Vagina (tissue), 2 donors: ENCODE measurements at places on chromosomes 13 and 19. TPM values are rescaled to one million over a fixed set of nuclear protein-coding genes. Genes with fewer than 3 reads are reported as not detected.

DNA sequence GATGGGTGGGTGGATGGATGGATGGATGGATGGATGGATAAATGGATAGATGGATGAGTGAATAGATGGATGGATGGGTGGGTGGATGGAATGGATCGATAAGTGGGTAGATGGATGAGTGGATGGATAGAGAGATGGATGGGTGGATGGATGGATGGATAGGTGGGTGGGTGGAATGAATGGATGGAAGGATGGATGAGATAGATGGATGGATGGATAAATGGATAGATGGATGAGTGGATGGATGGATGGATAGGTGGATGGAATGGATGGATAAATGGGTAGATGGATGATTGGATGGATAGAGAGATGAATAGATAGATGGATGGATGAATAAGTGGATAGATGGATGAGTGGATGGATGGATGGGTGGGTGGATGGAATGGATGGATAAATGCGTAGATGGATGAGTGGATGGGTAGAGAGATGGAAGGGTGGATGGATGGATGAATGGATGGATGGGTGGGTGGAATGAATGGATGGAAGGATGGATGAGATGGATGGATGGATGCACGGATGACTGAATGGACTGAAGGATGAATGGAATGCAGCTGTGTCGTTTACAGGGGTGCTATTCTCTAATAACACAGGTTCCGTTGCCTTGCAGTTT lies 21.8 kb downstream of the PRR22 start:
- no peaks in the 10 kb centered on the region for H3K4me1 ChIP-seq
- no peak overlapping the region for H3K27ac ChIP-seq
- DNase-seq: no peak
- H3K36me3 ChIP-seq: no peaks in the 10 kb centered on the region
- H3K27me3 ChIP-seq: no peaks in the 10 kb centered on the region
- H3K4me3 ChIP-seq: no peak overlapping the region

DNA sequence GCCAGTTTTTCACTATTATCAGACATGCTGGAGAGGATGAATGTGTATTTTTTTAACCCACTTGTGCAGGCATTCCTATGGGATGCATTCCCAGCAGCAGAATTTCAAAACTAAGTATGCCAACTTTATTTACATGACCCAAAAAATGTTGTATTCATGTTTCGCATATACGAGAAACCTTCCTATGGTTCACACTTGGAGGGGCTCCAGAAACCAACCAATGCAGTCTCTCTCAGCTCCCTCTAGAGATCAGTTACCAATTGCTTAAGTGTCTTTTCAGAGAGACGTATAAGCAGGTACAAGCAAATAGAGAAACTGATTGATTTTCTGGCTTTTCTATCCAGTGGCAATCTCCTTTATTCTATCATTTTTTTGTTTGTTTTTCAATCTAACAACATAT lies 5.5 kb upstream of the PTOV1 start:
- H3K27ac ChIP-seq: no peak overlapping the region
- H3K4me3 ChIP-seq: no peak overlapping the region
- H3K36me3 ChIP-seq: no peaks in the 10 kb centered on the region
- peaks cover 5% of the 10 kb centered on the region for H3K4me1 ChIP-seq
- DNase-seq: no peak

DNA sequence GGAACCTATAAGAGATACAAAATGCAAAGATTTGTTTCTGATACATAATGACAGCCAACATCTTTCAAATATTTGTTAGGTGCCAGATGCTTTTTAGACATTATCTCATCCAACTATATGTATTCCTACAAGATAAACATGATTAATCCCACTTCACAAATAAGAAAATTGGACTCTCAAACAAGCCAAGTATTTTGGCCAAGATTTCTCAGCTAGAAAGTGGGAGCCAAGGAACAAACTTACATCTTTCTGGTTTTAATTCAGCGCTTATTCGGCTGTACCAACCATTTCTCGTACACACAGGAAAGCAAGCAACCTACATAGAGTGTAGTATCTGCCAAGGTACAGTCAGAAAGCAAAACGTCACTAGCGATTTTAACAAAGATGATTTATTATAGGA lies 85.7 kb upstream of the SERP2 start:
- H3K4me1 ChIP-seq: no peaks in the 10 kb centered on the region
- H3K27ac ChIP-seq: no peak overlapping the region
- DNase-seq: no peak
- no peak overlapping the region for H3K4me3 ChIP-seq

DNA sequence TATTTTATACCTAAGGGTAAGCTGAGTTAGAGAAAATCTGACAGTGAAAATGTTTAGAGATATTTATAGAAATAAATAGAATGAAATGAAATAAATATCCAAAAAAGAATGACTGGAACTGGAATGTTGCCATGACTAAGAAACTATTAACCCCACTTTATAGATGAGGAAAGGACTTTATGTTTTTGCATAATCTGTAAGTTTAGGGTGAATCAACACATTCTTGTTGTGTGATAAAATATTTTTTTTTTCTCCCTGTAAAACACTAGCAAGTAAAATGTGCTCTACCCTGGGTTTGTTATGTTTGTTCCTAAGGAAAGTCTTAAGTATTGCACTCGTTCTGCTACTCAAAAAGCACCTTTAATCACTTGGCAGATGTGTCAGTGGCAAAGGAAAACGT lies 83.8 kb upstream of the KL start:
- no peak overlapping the region for H3K4me3 ChIP-seq
- no peak overlapping the region for H3K27ac ChIP-seq
- H3K4me1 ChIP-seq: no peaks in the 10 kb centered on the region
- H3K36me3 ChIP-seq: no peaks in the 10 kb centered on the region
- DNase-seq: no peak
- no peaks in the 10 kb centered on the region for H3K27me3 ChIP-seq

DNA sequence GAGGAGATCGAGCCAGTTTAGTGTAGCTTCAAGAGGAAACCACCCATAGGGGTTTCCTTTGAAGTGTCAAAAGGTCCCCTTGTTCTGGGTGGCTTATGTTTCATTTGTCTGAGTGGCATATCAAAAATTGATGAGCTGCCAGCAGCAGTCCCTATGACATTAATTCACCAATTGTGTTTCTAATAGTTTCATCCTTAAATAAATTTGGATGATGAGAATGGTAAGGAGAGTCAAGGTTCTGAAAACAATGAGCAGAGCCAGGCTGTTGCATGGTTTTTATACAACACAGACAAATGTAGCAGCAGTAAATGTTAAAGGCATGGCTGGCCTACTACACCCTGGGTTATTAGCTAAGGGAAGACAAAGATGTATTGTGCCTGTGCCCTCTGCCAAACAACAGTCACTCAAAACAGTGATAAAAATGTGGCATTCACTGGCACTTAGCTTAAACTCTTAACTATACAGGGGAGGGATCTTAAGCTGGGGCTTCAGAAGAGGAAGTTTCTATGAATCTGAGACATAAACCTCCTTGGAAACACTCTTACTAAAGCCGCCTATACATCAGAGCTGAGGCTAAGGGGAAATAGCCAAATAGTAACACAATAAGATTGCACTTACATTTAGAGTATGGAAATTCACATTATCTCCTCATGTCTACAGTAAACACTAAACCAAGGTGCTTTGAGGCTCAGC lies 200.5 kb downstream of the POU4F1 start:
- no peak overlapping the region for H3K4me3 ChIP-seq
- DNase-seq: no peak
- no peak overlapping the region for H3K27ac ChIP-seq
- no peaks in the 10 kb centered on the region for H3K4me1 ChIP-seq

DNA sequence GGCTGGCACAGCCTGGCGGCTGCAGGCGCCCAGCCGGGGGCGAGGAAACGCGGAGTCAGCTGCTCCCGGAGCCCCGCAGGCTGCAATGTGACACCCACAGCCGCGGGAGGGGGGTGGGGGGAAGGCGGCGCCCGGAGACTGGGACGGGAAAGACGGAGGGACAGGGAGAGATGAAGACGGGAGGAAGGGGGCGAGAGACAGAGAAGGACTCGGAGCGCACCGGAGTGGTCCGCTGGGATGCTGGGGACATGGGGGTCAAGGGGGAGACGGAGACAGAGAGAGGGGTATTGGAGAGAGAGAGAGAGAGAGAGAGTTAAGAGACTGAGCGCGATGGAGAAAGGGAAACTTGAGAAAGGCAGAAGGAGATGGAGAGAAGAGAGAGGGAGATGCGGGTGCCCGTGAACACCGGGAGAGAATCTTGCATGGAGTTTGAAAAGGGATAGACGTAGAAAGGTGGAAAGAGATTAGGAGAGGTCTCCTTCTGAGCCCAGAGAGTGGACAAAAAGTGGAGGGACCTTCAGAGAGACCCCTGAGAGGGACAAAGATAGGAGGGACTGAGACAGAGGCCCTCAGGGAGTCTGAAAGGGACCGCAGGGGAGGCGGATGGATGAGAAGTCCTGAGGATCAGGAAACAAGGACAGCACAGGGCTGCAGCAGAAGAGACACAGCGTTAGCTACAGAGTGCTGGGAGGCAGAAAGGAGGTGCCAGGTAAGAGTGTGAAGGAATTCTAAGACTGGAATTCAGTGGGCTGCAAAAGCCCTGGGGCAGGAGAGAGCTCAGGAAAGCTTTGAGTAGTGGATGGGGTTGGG lies 1.0 kb downstream of the SCN1B start:
- no peaks in the 10 kb centered on the region for H3K27me3 ChIP-seq
- H3K27ac ChIP-seq: peak overlapping the region; percentile 35
- H3K4me1 ChIP-seq: peaks cover 14% of the 10 kb centered on the region

GRCh38 chr13:85166891-85167290 lies 632.3 kb downstream of the SLITRK6 start:
- DNase-seq: no peak
- no peaks in the 10 kb centered on the region for H3K27me3 ChIP-seq
- H3K36me3 ChIP-seq: no peaks in the 10 kb centered on the region
- no peak overlapping the region for H3K4me3 ChIP-seq
- H3K4me1 ChIP-seq: no peaks in the 10 kb centered on the region

DNA sequence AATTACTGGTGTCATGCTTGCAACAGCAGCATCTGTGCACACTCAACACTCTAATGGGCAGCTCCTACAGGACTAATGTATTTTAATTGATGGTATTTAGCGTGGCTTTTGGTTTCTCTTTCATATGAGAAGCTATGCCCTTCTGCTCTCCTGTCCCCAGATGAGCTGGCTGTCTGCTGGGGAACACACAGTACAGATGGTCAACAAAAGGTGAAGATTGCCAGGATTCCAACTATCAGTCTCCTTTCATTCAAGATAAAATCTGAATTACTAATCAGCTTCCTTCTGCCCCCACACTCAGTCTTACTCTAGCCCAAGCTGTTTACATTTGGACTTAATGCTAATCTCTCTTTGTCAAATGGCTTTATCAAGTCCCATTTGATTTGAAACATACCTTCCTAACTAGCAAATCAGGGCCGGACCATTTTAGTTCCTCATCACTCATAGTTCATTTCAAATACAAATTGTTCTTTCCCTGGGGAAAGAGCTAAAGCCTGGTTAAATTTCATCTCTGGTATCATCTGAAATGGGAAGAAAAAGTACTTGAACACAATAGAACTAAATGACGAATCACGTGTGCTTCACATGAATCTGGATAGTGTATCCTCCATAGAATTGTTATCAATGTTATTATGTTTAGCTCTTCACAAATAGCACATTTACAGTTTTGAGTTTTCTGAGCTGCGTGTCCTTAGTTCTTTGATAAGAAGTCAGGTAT lies 988.0 kb downstream of the PCDH17 start:
- no peaks in the 10 kb centered on the region for H3K4me1 ChIP-seq
- H3K36me3 ChIP-seq: no peaks in the 10 kb centered on the region
- no peak overlapping the region for H3K4me3 ChIP-seq
- H3K27me3 ChIP-seq: no peaks in the 10 kb centered on the region

GRCh38 chr13:23609414-23609760 lies 39.2 kb downstream of the TNFRSF19 start:
- no peaks in the 10 kb centered on the region for H3K36me3 ChIP-seq
- no peaks in the 10 kb centered on the region for H3K27me3 ChIP-seq
- no peak for DNase-seq
- peak overlapping the region; percentile 19 for H3K4me3 ChIP-seq

DNA sequence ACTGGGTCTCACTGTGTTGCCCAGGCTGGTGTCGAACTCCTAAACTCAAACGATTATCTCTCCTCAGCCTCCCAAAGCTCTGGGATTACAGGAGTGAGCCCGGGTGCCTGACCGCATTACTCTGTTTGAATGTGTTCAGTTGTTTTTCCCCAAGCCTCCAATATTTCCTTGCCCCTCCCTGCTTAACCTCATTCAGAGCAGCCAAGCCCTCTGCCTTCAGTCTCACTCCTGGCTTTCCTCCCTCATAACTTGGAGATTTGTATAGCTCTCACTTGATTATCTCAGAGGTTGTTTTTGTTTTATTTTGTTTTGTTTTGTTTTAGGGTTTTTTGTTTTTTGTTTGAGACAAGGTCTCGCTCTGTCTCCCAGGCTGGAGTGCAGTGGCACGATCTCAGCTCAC lies 11.4 kb downstream of the EPHX3 start:
- H3K27ac ChIP-seq: peak overlapping the region; percentile 10
- H3K4me3 ChIP-seq: no peak overlapping the region
- DNase-seq: no peak
- no peaks in the 10 kb centered on the region for H3K27me3 ChIP-seq

DNA sequence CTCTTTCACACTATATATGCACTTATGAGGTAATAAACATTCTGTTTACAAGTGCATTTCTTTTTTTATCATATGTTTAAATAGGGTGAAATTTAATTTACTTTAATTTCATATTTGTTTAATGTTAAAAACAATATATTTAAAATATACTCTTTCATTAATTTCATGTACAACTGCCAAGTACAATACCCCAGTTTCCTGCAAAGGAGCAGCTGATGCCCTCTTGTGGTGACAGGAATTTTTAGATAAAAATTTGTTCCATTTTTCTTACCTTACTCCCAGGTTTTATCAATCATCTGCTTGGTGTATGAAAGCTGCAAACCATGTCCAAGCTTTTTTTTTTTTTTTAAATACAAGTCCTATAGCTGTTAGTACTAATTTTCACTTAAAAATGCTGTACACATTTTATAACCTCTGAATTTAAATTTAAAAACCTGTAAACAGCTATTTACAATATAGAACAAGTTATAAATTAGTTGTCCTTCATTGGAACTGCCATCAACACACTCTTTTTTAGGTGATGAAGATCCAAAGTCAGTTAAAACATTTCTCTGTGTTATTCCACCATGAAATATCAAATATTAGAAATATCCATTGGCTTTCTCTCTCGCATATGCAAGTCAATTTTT lies 4.9 kb downstream of the PCDH20 start:
- H3K27me3 ChIP-seq: no peaks in the 10 kb centered on the region
- no peaks in the 10 kb centered on the region for H3K36me3 ChIP-seq
- DNase-seq: no peak
- no peak overlapping the region for H3K4me3 ChIP-seq
- H3K4me1 ChIP-seq: peaks cover 11% of the 10 kb centered on the region
- H3K27ac ChIP-seq: no peak overlapping the region

Gene FXYD5
- 144 TPM for total RNA-seq

Gene FGF22
- not detected for total RNA-seq

Gene SHISA2
- not detected for total RNA-seq

Gene CYP4F11
- 5.6 TPM for total RNA-seq

Gene TSSK6
- 0.98 TPM for total RNA-seq

Gene ZNF480
- 9.1 TPM for total RNA-seq

Gene CEACAM3
- total RNA-seq: not detected

Gene CTXN1
- 14.2 TPM for total RNA-seq

Gene SIGLEC5
- 0.49 TPM for total RNA-seq

Gene PPM1N
- 3.9 TPM for total RNA-seq

Gene OXGR1
- 0.74 TPM for total RNA-seq

Gene ZNF540
- 6.4 TPM for total RNA-seq

Gene FCAR
- 2.2 TPM for total RNA-seq

Gene TEX29
- total RNA-seq: 2.9 TPM

Gene CASP14
- 34.6 TPM for total RNA-seq
